DND-41 (cell line): ENCODE measurements at places on chromosomes 6 and 20.

- H3K36me3 ChIP-seq, result no peaks in the 10 kb centered on the region; the same call in 1 of the 2 replicates
- peaks cover 46% of the 10 kb centered on the region for H3K4me1 ChIP-seq
- H3K27ac ChIP-seq, result no peak overlapping the region
- peaks cover 10% of the 10 kb centered on the region for H3K27me3 ChIP-seq
- no peak overlapping the region for H3K4me3 ChIP-seq
Measured at GRCh38 chr6:31576897-31577578, 1.7 kb downstream of the TNF start.

DNA sequence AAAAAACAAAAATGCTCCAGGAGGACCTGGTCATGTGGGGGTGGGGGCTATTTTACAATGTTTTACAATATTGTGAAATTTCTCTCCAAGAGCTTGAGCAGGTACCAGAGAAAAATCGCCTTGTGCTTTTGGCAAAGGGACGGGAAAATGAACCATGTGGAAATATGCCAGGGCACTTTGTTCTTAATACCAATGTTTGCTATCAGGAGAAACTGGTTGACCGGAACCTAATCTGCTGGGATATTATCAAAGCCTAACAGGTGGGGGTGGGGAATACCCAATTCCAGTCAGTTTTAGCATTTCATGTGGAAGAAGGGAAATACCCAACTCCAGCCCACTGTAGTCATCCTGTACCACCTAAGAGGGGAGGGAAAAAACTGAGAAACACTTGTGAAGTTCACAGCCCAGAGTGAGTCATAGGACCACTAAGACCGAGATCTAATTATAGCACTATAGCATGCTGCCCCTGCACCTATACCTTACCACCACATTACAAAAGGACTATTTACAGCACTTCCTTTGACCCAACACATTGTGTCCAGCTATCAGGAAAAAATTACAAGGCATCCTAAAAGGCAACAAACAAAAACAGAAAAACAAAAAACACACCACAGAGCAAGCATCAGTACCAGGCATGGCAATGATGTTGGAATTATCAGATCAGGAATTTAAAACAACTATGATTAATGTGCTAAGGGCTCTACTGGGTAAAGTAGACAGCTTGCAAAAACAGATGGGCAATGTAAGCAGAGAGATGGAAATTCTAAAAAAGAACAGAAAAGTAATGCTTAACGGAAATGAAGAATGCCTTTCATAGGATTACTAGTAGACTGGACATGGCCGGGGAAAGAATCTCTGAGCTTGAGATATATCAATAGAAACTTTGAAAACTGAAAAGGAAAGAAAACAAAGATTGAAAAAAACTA is 84.1 kb upstream of the POPDC3 start:
- H3K27me3 ChIP-seq, result no peaks in the 10 kb centered on the region
- H3K4me1 ChIP-seq, result no peaks in the 10 kb centered on the region
- no peak overlapping the region for H3K4me3 ChIP-seq
- no peak overlapping the region for H3K27ac ChIP-seq

- H3K36me3 ChIP-seq, result peaks cover 5% of the 10 kb centered on the region; the same call in 1 of the 2 replicates
- DNase-seq, result peak; percentile 83
- peak within 1 kb of the TSS; percentile 92 for H3K27ac ChIP-seq
- H3K4me3 ChIP-seq, result peak within 1 kb of the TSS; percentile 85
- peaks cover 48% of the 10 kb centered on the region for H3K4me1 ChIP-seq
Measured at GRCh38 chr6:30690403-30691207, at the start of gene NRM. Gene NRM (minus strand): TSS chr6:30690984. CDS start chr6:30690974, 10 bp downstream.

DNA sequence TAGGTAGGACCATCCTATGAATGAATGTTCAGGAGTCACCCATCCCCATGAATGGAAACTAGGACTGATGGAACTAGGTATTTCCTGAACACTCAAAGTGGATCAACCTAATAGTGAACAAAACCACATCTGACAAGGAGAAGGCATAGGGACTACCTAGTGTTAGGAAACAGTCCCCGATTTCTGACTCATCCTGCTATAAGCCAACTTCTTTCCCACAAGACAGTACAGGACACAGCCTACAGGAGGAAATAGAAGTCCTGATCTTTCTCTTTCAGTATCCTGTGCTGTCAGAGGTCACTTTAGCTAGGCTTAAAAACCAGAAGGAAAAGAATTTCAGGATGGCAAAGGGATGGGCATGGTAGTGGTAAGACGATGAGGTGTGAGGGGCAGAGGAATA is 19.5 kb upstream of the GMDS start:
- H3K4me3 ChIP-seq, result no peak overlapping the region
- no peak for DNase-seq
- H3K27ac ChIP-seq, result no peak overlapping the region
- peaks cover 19% of the 10 kb centered on the region for H3K36me3 ChIP-seq
- no peaks in the 10 kb centered on the region for H3K4me1 ChIP-seq
- no peaks in the 10 kb centered on the region for H3K27me3 ChIP-seq

- H3K4me1 ChIP-seq, result no peaks in the 10 kb centered on the region
- H3K4me3 ChIP-seq, result no peak overlapping the region
- H3K27me3 ChIP-seq, result no peaks in the 10 kb centered on the region
- no peak overlapping the region for H3K27ac ChIP-seq
- DNase-seq, result no peak
Measured at GRCh38 chr6:168133168-168133561, 54.2 kb upstream of the FRMD1 start.

GRCh38 chr20:13141546-13141945 is 79.5 kb upstream of the ISM1 start:
- H3K36me3 ChIP-seq, result no peaks in the 10 kb centered on the region
- no peak for DNase-seq
- H3K27ac ChIP-seq, result 0 out of 2 replicates have a peak overlapping the region, but pooled peaks have one; percentile 8
- no peaks in the 10 kb centered on the region for H3K27me3 ChIP-seq
- H3K4me3 ChIP-seq, result no peak overlapping the region

DNA sequence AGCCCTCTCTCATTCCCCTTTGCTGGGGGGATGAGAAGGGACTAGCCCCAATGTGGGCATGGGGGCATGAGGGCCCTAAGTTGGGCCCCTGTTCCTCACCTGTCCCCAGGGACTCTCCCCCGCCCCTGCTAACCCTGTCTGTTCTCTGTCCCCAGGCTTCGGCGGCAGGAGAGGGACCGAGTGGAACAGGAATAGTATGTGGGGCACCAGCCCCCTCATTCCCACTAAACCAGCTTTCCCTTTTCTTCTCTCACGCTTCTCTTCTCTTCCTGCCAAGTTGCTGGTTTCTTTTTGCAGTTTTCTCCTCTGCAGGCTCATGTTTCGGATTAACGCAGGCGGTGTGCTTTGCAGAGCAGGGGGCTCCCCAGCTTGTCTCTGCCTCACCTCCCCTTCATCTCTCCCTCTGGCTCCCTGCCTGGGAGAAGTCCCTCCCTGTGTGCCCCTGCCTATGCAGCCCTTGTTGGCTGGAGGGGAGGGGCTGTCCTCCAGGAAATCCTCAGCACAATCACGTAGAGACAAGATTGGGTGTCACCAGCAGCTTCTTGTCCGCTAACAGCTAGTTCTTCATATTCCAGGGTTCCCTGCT is 7.9 kb downstream of the TMEM63B start:
- no peaks in the 10 kb centered on the region for H3K4me1 ChIP-seq
- H3K27ac ChIP-seq, result no peak overlapping the region
- peaks cover 10% of the 10 kb centered on the region; the same call in 1 of the 2 replicates for H3K36me3 ChIP-seq
- DNase-seq, result no peak
- no peaks in the 10 kb centered on the region for H3K27me3 ChIP-seq

GRCh38 chr6:121305957-121306607 is 28.2 kb downstream of the TBC1D32 start:
- H3K4me1 ChIP-seq, result no peaks in the 10 kb centered on the region
- no peak overlapping the region for H3K27ac ChIP-seq
- DNase-seq, result no peak
- H3K4me3 ChIP-seq, result no peak overlapping the region
- peaks cover 11% of the 10 kb centered on the region; the same call in 1 of the 2 replicates for H3K36me3 ChIP-seq

GRCh38 chr6:75850026-75850833 is 101.2 kb downstream of the MYO6 start:
- H3K36me3 ChIP-seq, result no peaks in the 10 kb centered on the region
- no peaks in the 10 kb centered on the region for H3K27me3 ChIP-seq
- no peak overlapping the region for H3K27ac ChIP-seq
- no peak overlapping the region for H3K4me3 ChIP-seq
- DNase-seq, result no peak
- H3K4me1 ChIP-seq, result no peaks in the 10 kb centered on the region

DNA sequence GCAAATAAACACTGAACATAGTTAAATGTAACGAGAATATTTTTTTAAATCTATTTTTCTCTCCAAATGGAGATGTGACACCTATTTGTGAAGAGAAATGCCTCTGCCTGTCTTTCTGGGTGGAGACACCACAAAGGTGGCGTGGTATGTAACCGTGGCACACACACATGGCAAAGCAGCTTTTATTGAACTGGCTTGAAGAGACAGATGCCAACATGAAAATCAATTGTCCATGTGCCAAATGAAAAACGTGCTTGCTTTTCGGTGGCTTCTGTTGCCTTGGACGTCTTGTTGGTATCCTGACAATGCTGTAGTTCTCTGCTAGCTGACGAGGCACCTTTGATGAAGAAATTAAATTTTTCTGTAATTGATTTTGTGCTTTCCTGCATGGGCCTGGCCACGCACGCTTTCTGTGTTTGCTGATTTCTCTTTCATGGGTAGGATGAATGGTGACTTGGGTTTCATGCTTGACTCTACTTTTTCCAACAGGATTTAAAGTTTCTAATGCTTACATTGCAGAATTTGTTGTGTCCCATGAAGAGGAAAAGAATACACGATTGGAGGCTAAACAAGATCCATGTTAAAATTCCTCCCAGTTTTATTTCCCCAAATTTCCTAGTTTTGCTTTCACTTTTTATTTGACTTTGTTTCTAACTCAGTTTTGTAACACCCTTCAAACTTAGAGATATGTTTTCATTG is 202.6 kb downstream of the TMEM242 start:
- H3K27ac ChIP-seq, result no peak overlapping the region
- H3K36me3 ChIP-seq, result peaks cover 37% of the 10 kb centered on the region
- H3K27me3 ChIP-seq, result no peaks in the 10 kb centered on the region
- H3K4me1 ChIP-seq, result no peaks in the 10 kb centered on the region

DNA sequence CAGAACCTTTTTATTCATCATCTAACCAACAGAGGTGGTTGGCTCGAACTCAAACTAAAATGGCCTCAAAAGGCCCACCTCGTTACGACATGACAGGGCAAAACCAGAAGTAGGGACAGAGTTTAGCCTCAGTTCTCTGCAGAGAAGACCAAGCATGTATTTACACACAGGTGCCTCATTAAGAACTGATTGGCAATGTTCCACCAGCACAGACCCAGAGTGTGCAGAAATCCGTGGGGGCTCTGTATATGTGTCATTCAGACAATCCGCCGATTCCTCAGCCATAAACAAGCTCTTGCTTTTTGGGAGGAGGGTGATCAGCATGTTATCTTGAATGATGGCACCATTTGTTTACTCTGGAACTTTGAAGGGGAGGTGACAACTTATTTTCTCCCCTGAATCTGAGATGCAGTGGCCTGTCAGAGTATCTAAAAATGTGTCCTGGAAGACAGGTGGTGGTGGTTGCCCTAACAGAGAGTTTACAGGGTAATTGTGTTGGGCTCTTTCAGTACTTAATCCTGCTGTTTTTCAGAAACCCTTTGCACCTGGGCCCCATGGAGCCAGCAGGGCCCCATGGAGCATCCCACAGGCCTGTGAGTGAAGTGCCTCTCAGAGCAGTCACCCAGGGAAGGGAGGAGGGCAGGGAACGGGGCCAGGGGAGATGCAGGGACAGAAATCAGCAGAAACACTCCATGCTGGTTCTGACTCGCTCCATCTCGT is 29.1 kb upstream of the C20orf203 start:
- DNase-seq, result no peak
- H3K4me3 ChIP-seq, result no peak overlapping the region
- H3K36me3 ChIP-seq, result peaks cover 42% of the 10 kb centered on the region
- no peaks in the 10 kb centered on the region for H3K4me1 ChIP-seq
- H3K27ac ChIP-seq, result no peak overlapping the region

DNA sequence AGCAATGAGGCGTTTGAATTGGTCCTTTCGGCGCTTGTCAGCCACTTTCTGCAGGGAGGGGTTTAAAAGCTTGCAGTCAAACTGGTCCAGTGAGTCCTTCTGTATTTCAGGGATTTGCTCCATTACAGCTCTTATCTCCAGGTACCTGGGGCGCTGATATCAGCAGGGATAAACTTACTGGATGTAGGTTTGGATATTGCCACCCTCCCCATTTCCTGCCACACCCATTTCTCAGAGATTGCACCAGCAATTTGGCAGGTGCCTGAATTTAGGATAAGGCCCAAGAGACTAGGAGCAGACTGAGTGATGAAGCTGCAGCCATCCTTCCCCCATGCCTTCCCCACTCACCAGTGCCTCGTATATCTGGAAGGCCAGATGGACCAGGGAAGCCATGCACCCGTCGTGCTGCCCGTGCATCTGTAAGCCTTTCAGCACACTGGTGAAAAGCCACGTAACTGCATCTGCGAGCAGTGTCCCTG is 7.6 kb downstream of the POLR1C start:
- no peak for DNase-seq
- no peak overlapping the region for H3K4me3 ChIP-seq
- peaks cover under 1% of the 10 kb centered on the region; the same call in 1 of the 2 replicates for H3K4me1 ChIP-seq
- peaks cover 97% of the 10 kb centered on the region for H3K36me3 ChIP-seq
- H3K27me3 ChIP-seq, result no peaks in the 10 kb centered on the region

DNA sequence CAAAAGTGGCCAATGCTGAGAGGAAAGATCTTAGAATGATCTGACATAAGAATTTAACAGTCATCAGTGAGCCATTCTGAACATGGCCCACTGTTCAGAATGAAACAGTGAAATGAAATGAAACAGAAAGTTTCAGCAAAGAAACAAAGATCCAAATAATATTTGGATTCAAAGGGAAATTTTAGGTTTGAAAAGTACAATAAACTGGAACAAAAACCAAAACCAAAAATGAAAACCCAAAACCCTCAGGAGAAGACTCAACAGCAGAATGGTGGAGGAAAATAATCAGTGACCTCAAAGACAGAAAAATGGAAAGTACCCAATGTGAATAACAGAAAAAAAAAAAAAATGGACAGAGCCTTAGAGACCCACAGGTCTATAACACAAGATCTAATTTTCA is 66.1 kb upstream of the EMILIN3 start:
- H3K4me3 ChIP-seq, result no peak overlapping the region
- peaks cover 17% of the 10 kb centered on the region for H3K4me1 ChIP-seq
- no peaks in the 10 kb centered on the region for H3K27me3 ChIP-seq
- H3K36me3 ChIP-seq, result peaks cover 81% of the 10 kb centered on the region
- H3K27ac ChIP-seq, result no peak overlapping the region

- no peak overlapping the region for H3K27ac ChIP-seq
- no peaks in the 10 kb centered on the region for H3K27me3 ChIP-seq
- no peaks in the 10 kb centered on the region for H3K4me1 ChIP-seq
- H3K36me3 ChIP-seq, result peaks cover 7% of the 10 kb centered on the region; the same call in 1 of the 2 replicates
- DNase-seq, result no peak
Measured at GRCh38 chr6:52491203-52492069, 71.3 kb downstream of the EFHC1 start.

DNA sequence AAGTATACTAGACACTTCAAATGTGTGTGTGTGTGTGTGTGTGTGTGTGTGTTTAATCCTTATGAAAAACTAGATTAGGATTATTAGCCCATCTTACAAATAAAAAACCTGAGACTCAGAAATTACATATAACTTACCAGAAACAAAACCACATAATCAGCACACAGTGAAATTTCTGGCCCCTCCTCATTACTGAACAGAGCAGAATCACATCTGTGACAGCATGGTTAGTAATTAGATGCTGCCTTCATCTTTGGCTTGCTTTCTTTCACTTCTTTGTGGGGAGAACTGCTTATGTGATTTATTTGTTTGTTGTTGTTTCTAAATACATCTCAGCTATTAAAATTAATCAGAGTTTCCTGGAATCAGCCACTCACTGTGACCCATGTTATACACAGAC is 267.1 kb downstream of the TENT5A start:
- no peaks in the 10 kb centered on the region for H3K36me3 ChIP-seq
- no peaks in the 10 kb centered on the region for H3K4me1 ChIP-seq
- no peak for DNase-seq
- no peak overlapping the region for H3K4me3 ChIP-seq
- no peaks in the 10 kb centered on the region for H3K27me3 ChIP-seq

GRCh38 chr6:44457596-44457995 is 70.1 kb downstream of the CDC5L start:
- no peaks in the 10 kb centered on the region for H3K27me3 ChIP-seq
- no peak overlapping the region for H3K27ac ChIP-seq
- no peak for DNase-seq
- no peaks in the 10 kb centered on the region for H3K4me1 ChIP-seq
